ENCODE measurements at places on chromosomes 5 and 9. TPM values are rescaled to one million over a fixed set of nuclear protein-coding genes. Genes with fewer than 3 reads are reported as not detected.

The UBE2D2 gene
- 65.7 TPM for total RNA-seq

The CDKN2B-AS1 gene
- total RNA-seq = 0.77 TPM

The WNT8A gene
- not detected for total RNA-seq

The PCDHB12 gene
- 15.0 TPM for total RNA-seq

The GPX8 gene
- total RNA-seq = 58.7 TPM

The PRR16 gene
- 5.5 TPM for total RNA-seq

The PKD2L2 gene
- not detected for total RNA-seq

The IL4 gene
- total RNA-seq = not detected

The ADAMTS6 gene
- 48.3 TPM for total RNA-seq

The RASEF gene
- total RNA-seq = 2.8 TPM

The FGF10 gene
- total RNA-seq = 9.4 TPM

The MYO10 gene
- 103 TPM for total RNA-seq

The SMIM33 gene
- not detected for total RNA-seq

The PCDHGA8 gene
- 10.1 TPM for total RNA-seq

The LCN15 gene
- total RNA-seq = not detected

The HMMR gene
- total RNA-seq = 8.6 TPM

The RNF224 gene
- total RNA-seq = not detected

The SLC34A1 gene
- not detected for total RNA-seq

The BARHL1 gene
- not detected for total RNA-seq

The PCDHGA2 gene
- total RNA-seq = 15.8 TPM

The OR2V2 gene
- not detected for total RNA-seq

The NOXA1 gene
- total RNA-seq = 4.2 TPM

The ABO gene
- total RNA-seq = 2.0 TPM

The ITGA2 gene
- total RNA-seq = 26.3 TPM

The PCA3 gene
- 0.27 TPM for total RNA-seq

The IFNA21 gene
- total RNA-seq = not detected

The GDF9 gene
- total RNA-seq = 1.1 TPM

The GABRG2 gene
- 19.2 TPM for total RNA-seq

The ABCA1 gene
- 64.8 TPM for total RNA-seq

The STPG3 gene
- total RNA-seq = not detected

The TMEM171 gene
- total RNA-seq = 1.6 TPM

The ECSCR gene
- total RNA-seq = 10.8 TPM

The SVEP1 gene
- total RNA-seq = 27.3 TPM

The NAIP gene
- 32.2 TPM for total RNA-seq

The ZCCHC7 gene
- 31.3 TPM for total RNA-seq

Data from camera-type eye (tissue), 1 donor.